ENCODE measurements at places on chromosomes 1 and 21.

- peak overlapping the region; percentile 90 for H3K4me3 ChIP-seq
- H3K27ac ChIP-seq: no peak overlapping the region
- H3K27me3 ChIP-seq: no peaks in the 10 kb centered on the region
- peaks cover 60% of the 10 kb centered on the region for H3K4me1 ChIP-seq
- no peak for DNase-seq
These were observed 1.2 kb downstream of the LRRC42 start for GRCh38 chr1:53947172-53947907.

DNA sequence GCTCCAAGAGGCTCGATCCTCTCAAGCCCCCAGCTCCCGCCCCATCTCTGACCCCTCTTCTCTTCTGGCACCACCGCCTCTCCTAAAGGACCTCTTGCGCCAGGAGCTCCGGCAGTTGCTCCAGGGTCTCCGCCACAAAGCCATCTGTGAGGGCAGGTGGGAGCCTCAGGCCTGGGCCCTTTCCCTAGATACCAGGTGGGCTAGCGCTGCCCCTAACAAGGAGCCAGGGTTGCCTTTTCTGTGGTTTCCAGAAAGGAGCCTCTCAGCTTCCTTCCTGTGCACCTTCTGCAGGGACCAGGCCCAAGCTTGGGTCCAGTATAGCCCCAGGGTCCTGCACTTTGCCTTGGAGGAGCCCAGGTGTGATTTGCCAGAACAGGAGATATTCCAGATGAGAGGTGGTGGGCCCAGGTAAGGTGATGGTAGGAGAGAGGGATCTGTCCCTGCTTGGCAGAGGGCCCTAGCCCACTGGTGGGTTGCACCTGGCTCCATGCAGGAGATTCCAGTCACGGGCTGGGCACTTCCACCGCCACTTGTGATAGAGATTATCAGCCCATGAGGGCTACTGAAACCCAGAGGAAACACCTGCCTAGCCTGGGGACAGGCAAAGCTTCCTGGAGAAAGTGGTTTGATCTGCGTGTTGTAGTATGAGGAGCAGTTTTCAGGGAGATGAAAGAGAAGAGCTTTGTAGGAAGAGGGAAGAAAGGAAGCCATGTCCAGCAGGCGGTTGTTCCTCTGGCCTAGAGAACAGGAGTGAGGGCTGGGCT lies 1.0 kb downstream of the CCDC24 start:
- peak overlapping the region; percentile 83 for H3K27ac ChIP-seq
- DNase-seq: no peak
- peaks cover 4% of the 10 kb centered on the region for H3K27me3 ChIP-seq
- no peaks in the 10 kb centered on the region for H3K36me3 ChIP-seq
- H3K4me3 ChIP-seq: peak overlapping the region; percentile 89
- H3K4me1 ChIP-seq: peaks cover 23% of the 10 kb centered on the region

- no peak for DNase-seq
- peaks cover 41% of the 10 kb centered on the region for H3K36me3 ChIP-seq
- no peak overlapping the region for H3K27ac ChIP-seq
These were observed 105.0 kb downstream of the COP1 start for GRCh38 chr1:176101951-176102642.

GRCh38 chr1:62716397-62716796 lies 28.2 kb upstream of the DOCK7 start:
- no peak for DNase-seq
- H3K4me3 ChIP-seq: no peak overlapping the region
- no peaks in the 10 kb centered on the region for H3K27me3 ChIP-seq
- H3K27ac ChIP-seq: no peak overlapping the region

DNA sequence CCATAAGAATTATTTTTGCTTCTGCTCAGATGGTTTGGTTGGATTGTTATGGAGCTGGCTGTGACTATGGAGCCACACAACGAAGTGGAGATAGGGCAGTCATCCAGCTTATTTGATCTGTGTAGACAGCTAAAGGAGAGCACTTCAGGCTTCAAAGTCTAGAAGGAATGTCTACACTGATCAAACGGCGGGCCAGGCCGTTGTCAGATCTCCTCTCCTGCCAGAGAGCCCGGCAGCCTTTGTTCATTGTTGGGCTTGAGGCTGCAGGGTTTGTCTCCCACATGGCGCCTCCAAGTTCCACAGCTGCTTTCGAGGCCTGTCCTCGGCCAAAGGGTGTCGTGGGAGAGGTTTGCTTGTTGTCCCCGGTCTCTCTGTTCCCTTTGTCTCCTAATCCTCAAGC lies 2.8 kb upstream of the STMN1 start:
- DNase-seq: no peak
- peaks cover 38% of the 10 kb centered on the region for H3K4me1 ChIP-seq
- H3K4me3 ChIP-seq: peak overlapping the region; percentile 29
- peaks cover 10% of the 10 kb centered on the region for H3K36me3 ChIP-seq
- no peak overlapping the region for H3K27ac ChIP-seq
- H3K27me3 ChIP-seq: peaks cover 5% of the 10 kb centered on the region

Data from neural crest cell (in vitro differentiated cells).